ENCODE measurements at places on chromosomes 7 and 10. TPM values are rescaled to one million over a fixed set of nuclear protein-coding genes. Genes with fewer than 3 reads are reported as not detected.

- no peak overlapping the region for H3K4me3 ChIP-seq
- H3K4me1 ChIP-seq, result peaks cover 57% of the 10 kb centered on the region
- H3K27ac ChIP-seq, result peak overlapping the region; percentile 93
- no peaks in the 10 kb centered on the region for H3K27me3 ChIP-seq
- peak; percentile 84 for DNase-seq
Observed at GRCh38 chr10:6201516-6201975, 1.2 kb upstream of the PFKFB3 start.

DNA sequence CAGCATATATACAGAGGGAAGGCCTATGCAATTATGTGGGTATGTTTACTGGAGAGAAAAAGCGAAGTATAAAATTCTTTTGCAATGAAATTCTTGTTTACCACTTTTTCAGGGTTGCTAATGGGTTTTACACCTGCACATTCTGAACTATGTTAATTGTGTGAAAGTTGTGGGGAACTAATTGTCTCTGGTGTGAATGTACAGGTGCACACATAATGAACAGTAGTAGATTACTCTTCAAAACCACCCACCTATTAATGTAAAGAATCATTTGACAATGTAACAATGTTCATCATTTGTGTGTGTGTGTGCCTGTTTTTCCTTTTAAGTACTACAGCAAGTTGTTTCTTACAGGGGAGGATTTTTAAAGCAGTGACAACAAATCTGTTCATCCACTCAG is 80.0 kb upstream of the FEZF1 start:
- no peaks in the 10 kb centered on the region for H3K4me1 ChIP-seq
- H3K36me3 ChIP-seq, result no peaks in the 10 kb centered on the region
- H3K27me3 ChIP-seq, result no peaks in the 10 kb centered on the region
- DNase-seq, result no peak
- no peak overlapping the region for H3K27ac ChIP-seq

DNA sequence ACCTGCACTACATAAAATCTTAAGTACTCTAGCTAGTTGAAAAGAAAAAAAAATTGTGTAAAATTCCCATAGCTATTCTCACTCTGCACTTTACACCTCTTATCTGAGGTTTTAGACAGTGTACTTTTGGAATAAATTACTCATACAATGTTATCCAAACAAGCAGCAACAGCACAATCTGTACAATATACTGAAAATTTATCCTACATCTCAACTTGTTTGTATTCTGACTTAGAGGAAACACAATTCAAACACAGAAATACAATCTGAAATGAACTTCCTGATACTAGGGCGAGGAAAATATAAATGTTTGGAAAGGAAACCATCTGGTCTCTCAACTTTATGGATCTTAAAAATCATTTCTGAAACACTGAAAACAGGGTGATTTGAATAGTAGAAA is 381.7 kb downstream of the THSD7A start:
- no peak for DNase-seq
- no peaks in the 10 kb centered on the region for H3K4me1 ChIP-seq
- no peaks in the 10 kb centered on the region for H3K36me3 ChIP-seq

DNA sequence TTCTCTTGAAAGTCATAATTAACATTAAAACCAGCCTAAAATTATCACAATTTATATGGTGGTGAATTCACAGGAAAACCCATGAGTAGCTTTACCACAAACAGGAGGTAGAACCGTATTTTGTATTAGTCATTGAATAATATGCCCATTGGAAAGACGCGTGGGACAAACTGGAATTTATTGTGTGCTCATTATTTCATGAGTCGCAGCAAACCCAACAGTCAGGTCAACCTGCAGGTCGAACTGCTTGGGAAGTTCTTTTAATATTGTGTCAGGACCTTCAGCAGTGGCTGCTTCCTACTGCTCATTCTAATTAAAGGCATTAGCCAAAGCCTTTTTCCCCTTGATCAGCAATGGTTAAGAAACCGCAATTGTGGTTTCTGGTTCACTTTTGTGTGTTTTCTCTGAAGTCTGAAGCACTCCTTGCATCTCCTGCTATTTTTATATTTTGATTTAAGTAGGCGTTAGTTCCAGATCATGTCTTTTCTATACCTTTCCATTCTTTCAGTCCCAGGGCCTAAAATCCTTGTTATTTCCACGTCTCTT is 100.1 kb downstream of the RAB11FIP2 start:
- no peak overlapping the region for H3K4me3 ChIP-seq
- no peak overlapping the region for H3K27ac ChIP-seq
- no peak for DNase-seq

GRCh38 chr7:88243345-88243909 is 23.6 kb upstream of the SRI start:
- H3K27ac ChIP-seq, result no peak overlapping the region
- no peaks in the 10 kb centered on the region for H3K4me1 ChIP-seq
- no peaks in the 10 kb centered on the region for H3K27me3 ChIP-seq

- DNase-seq, result no peak
- no peaks in the 10 kb centered on the region for H3K4me1 ChIP-seq
- H3K27ac ChIP-seq, result no peak overlapping the region
- H3K27me3 ChIP-seq, result no peaks in the 10 kb centered on the region
Observed at GRCh38 chr7:49927631-49928030, 154.2 kb downstream of the VWC2 start.

DNA sequence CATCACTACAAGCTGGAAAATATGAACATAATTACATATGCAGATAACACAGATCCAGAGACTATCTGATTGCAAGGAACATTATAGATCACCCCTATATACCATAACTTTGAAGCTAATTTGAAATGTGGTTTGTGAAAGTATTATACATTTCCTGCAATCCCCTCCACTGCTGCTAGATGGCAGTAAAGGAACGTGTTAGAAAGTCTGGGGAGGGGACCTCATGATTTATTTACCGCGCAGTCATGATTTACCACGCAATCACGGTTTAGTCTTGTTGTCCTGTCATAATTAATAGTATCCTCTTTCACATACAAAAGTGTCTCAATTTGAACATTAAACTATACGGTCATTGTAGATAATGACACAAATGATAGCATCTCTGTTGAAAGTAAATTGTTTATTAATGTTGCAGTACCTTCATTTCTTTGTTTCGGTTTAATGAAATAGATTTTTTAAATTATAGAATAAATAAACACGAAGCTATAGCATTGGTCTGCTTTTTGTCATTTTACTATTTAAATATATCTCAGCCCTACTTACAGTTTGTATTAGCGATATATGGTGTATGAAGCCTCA is 145.3 kb upstream of the PRSS1 start:
- H3K4me3 ChIP-seq, result no peak overlapping the region
- H3K4me1 ChIP-seq, result peaks cover 6% of the 10 kb centered on the region
- DNase-seq, result peak; percentile 68
- H3K27me3 ChIP-seq, result no peaks in the 10 kb centered on the region
- no peak overlapping the region for H3K27ac ChIP-seq

Gene TCERG1L
- 4.2 TPM for total RNA-seq

Gene EFCAB10
- total RNA-seq, result not detected

DNA sequence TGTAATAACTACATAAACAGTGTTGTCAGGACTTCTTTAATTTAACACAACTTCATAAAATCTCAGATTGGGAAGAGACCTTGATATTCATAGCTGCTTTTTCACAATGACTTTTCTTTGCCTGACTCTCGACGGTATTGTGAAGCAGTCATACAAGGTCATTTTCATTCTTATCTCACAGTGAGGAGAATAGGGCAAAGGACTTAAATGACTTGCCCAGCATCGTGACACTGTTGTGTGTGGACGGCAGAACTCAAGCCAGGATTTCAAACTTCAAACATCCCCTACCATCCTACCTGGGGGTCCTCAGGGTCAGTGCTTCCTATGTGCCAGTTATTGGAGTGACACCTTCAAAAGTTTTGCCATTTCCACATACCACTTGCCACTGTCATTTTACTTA is 138.5 kb upstream of the GDF10 start:
- no peaks in the 10 kb centered on the region for H3K4me1 ChIP-seq
- no peaks in the 10 kb centered on the region for H3K36me3 ChIP-seq
- no peak overlapping the region for H3K4me3 ChIP-seq
- DNase-seq, result no peak

DNA sequence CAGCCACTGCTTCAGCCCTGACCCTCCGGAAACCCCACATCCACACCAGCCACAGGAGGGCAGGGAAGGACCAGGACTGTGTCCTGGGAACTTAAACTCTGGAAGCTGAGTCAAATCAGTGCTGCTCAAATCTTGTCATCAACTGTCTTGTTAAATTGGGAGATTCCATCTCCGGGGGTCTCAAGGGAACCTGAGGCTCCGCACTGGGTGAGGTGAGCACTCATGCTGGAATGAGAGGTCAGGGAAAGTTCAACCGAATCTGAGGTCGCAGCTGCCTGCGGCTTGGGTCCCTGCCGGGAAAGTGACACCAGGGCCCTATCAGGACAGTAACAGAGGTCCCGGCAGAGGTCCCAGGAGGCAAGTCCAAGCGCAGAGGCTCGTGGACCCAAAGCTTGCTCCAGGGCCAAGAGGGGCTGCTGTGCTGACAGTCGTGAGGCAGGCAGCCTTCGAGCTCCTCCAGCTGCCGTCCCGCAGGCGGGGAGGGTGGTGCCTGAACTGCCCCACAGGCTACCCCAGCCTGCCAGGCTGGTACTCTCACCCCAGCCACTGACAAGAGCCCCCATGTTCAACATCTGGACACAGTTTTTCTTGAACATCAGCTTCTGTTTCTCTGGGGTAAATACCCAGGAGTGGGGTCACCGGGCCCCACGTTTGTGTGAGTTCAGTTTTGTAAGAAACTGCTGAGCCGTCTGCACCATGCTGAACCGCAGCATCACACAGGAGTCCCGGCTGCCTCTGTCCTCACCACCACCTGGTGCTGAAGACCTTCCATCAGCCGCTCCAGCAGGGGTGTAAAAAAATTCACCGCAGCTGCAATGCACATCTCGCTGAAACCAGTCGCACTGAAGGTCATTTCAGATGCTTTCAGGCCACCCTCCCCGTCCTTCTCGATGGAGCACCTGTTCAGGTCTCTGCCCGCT is 101.0 kb downstream of the DIP2C start:
- H3K4me3 ChIP-seq, result no peak overlapping the region
- H3K27me3 ChIP-seq, result no peaks in the 10 kb centered on the region
- no peak overlapping the region for H3K27ac ChIP-seq
- no peak for DNase-seq
- H3K36me3 ChIP-seq, result no peaks in the 10 kb centered on the region

Gene FLNC
- total RNA-seq, result 4.0 TPM

- H3K36me3 ChIP-seq, result no peaks in the 10 kb centered on the region
- H3K27me3 ChIP-seq, result no peaks in the 10 kb centered on the region
- DNase-seq, result no peak
Observed at GRCh38 chr10:131585761-131586160, 274.2 kb upstream of the TCERG1L start.

Gene CCAR1
- 68.6 TPM for total RNA-seq

Gene HTR5A
- total RNA-seq, result not detected

GRCh38 chr7:105098863-105099515 is 85.0 kb downstream of the KMT2E start:
- no peaks in the 10 kb centered on the region for H3K4me1 ChIP-seq
- DNase-seq, result no peak
- no peak overlapping the region for H3K27ac ChIP-seq

Gene SLC13A1
- total RNA-seq, result not detected

GRCh38 chr7:30510124-30511075 is 5.8 kb upstream of the GGCT start:
- peaks cover 18% of the 10 kb centered on the region for H3K4me1 ChIP-seq
- H3K36me3 ChIP-seq, result no peaks in the 10 kb centered on the region
- no peak overlapping the region for H3K4me3 ChIP-seq
- H3K27ac ChIP-seq, result no peak overlapping the region
- DNase-seq, result peak; percentile 33
- H3K27me3 ChIP-seq, result no peaks in the 10 kb centered on the region

Gene MSS51
- 2.3 TPM for total RNA-seq
